GM12864 (cell line): ENCODE measurements at places on chromosomes 1 and 21.

DNA sequence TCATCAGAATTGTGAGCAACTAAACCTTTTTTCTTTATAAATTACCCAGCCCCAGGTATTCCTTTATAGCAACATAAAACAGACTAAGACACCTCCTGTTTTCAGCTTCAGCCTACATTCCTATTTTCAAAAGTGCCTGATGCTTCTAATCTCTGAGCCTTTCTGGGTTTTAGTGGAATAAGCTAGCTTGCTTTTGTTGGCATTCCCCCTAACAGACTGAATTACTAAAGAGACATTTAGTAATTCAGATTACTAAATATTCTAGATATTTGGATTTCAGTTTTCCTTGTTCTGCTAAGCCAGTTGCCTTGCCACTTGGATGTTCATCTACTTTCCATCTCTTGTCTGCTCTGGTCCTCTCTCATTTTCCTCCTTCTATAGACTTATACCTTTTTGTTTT lies 10.5 kb upstream of the GNG12 start:
- DNase-seq = no peak

GRCh38 chr1:43430831-43431230 lies 22.9 kb downstream of the HYI start:
- no peak for DNase-seq

DNA sequence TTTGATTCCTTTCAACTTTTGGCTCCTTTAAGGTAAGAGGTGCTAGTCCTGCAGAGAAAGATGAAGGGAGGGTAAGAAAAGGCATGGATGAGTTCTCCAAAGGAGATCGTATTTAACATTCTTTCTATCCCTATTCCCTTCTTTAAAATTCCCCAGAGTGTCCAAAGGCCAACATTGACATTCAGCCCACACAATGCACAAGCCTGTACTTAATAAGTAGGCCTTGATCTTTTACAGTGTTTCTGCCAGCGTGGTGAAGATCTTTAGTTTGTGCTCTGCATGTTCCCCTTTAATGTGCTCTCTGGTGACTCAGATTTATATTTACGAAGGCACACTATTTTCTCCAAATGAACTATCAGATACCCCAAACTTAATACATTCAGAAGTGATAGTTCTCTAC lies 582.5 kb upstream of the RGS18 start:
- no peak for DNase-seq

GRCh38 chr1:93339171-93339697 lies 6.5 kb upstream of the DR1 start:
- no peak for DNase-seq

- DNase-seq = no peak
Measured at GRCh38 chr1:66041654-66042053, 249.0 kb downstream of the PDE4B start.

DNA sequence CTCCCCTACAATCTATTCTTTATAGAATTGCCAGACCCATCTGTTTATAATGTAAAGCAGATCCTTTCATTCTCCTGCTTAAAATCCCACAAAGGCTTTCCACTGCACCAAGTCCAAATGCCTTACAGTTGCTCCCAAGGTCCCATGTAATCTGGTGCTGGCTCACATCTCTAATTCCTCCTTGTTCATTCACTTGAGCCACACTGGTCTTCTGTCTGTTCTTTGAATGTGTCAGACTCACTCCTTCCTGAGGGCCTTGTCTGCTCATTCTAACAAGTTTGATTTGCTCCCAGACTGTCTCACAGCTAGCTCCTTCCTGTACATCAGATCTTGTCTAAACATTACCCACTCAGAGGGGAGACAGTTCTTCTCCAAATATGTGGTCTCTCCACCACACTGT lies 38.9 kb downstream of the ALG14 start:
- no peak for DNase-seq

- DNase-seq = no peak
Measured at GRCh38 chr1:228336308-228337030, 70.2 kb downstream of the TRIM11 start.

DNA sequence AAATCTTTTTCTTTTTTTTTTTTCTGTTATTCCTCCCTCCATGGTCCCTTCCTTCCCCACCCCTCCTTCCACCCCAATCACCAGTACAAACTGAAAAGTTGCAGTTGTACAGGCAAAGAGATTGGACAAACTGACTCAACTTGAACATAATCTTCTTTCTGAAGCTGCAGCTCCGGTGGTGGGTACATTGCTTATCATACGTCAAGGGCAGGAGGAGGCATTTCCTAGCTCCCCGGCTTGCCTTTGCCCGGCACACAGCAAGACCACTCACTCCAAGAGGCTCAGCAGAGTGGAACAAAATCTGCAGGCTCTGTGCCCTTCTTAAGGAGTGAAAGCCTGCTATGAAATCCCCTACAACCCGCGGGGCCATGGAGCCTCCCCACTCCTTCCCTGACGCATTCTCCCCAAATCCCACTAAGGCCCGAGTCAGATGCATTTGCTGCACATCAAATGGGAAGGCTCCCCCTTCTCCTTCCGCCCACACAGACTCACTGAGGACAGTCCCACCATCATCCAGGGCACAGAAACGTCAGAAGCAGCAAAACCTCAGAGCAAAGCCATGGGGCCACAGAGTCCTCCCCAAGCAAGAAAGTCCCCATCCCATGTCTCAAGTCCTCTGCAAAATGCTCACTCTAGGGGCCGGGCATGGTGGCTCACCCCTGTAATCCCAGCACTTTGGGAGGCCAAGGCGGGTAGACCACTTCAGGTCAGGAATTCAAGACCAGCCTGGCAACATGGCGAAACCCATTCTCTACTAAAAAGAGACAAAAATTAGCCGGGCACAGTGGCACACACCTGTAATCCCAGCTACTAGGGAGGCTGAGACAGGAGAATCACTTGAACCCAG lies 45.9 kb downstream of the SYF2 start:
- no peak for DNase-seq

GRCh38 chr1:39085174-39085573 lies 59.0 kb downstream of the NDUFS5 start:
- no peak for DNase-seq

DNA sequence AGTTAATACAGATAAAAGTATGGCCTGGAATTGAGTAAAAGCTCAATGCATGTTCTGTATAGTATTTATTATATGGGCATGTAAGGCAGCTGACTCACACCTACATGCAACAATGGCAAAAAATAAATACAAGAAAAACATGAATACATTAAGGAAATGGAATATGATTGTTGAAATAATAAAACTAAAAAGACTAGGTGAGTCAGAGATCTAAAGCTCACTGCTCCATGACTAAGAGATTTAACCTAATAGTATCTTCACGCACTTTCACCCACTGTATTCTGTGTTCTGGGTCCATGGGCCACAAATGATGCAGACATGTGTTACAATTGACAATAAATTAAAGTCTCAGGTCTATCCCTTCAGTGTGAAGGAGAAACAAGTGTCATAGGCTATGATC lies 607.0 kb downstream of the AGBL4 start:
- no peak for DNase-seq

GRCh38 chr1:244187310-244187709 lies 136.2 kb downstream of the ZBTB18 start:
- DNase-seq = no peak

DNA sequence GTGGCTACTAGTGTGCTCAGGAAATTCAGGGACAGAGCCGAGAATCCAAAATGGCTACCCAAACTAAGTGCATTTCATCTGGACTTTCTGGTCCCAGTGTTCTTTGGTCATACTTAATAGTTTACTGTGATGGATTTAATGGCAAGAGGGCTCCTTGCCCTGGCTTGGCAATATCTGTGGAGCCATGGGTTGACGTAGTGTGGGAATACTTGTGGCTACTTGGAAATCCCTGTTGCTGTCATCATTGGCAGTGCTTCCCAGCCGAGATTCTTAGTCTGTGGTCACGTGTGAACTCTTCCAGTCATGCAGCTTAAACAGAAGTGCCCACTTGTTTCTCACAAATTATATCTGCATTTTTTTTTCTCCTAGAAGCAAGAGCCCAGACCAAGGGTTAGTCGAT lies 198.9 kb downstream of the HS2ST1 start:
- DNase-seq = no peak

DNA sequence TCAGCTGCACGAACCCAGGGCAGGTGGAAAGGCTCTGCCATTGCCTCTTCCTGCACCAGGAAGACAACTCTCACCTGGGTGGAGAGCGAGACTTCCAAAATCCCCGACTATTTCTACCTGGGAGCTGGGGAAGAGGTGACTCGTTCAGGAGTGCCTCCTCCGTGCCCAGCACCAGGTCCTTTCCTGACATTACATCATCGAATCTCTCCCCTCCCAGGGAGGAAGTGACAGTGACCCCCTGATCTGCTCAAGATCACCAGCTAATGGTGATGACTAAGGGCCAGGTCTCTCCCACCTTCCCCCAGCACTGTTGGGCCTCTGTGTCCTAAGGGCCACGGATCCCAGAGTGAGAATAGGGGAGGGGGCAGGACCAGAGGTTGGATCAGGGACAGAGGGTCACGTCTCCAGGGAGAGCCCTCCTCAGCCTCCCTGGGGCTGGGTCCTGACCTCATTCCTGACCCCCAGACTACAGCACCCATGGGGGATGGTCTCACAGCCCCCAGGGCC lies 6.8 kb downstream of the MEGF6 start:
- DNase-seq = no peak

GRCh38 chr1:236269439-236269838 lies 12.3 kb downstream of the ERO1B start:
- no peak for DNase-seq

DNA sequence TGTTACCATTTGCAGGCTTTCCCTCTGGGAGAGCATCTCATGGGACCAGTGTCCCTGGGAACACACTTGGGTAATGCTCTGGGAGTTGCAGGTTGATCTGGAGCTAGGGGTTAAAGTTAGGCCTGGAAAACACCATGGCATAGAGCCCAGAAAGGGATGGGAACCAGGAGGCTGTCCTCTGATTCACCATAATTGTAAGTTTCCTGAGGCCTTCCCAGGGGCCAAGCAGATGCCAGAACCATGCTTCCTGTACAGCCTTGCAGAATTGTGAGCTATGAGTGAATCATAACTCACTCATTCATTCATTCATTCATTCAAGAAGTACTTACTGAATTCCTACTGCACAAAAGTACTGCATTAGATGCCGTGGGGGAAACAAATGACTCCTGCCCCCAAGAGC lies 50.0 kb downstream of the LACTBL1 start:
- DNase-seq = no peak

DNA sequence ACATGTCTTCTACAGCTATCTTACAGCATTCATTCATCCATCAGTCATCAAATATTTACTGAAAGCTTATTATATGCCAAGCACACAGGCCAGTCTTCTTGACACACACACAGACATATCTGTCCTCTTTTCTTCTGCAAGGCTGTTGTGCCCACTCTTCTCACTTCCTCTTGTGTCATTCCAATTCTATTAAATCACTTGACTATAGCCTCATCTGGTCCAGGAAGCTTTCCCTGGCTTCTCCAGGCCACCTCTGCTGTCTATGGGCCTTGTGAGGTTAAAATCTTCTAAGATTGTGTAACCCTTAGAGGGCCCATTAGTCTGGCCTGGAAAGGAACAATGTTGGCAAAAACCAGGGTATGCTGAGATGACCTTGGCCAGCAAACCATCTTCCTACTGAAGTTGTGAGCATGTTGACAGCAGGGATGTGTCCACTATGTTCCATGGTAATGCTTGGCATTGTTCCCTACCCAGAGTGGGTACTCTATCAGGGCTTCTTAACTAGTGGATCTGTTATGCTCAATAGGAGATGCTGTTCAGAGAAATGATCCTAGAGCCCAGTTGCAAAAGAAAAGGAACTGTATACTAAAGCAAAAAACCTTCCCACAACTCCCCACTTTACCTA lies 5.3 kb downstream of the TRAF3IP3 start:
- DNase-seq = no peak

- DNase-seq = no peak
Measured at GRCh38 chr1:113048064-113048463, 24.9 kb upstream of the LRIG2 start.

GRCh38 chr1:52404975-52405338 lies 555 bp downstream of the PRPF38A start:
- DNase-seq = no peak
